ENCODE measurements at places on chromosomes 11 and 22. TPM values are rescaled to one million over a fixed set of nuclear protein-coding genes. Genes with fewer than 3 reads are reported as not detected.
A peak's percentile ranks its signal among the peaks of the same experiment; 100 is the strongest.

DNA sequence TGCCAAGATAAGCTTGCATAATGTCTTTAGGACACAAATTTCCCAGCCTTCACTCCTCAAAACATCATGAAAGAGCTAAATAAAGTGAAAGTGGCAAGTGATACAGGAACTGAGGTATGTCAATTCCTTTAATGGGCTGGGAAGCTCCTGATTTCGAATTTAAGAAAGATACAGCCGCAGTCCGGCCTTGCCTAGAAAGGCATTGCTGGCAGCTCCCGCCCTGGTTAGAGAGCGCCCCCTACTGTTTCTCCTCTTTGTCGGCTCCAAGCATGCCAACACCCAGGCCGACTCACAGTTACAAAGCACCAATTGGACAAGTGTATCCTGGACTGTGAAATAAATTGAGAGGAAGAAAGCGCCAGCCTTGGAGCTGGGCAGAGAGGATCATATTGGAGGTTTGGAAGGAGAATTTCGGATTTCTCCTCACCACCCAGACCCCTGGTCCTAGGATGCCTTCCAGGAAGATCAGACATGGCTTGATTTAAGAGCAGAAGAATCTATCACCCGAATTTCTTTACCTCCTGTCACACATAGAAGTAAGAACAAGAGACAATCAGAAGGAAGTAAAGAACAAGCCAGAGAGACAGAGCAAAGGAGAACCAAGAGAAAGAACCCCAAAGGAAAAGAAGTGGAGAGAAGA is 84.0 kb downstream of the FAM76B start:
- peak; percentile 91 for DNase-seq

GRCh38 chr11:14882196-14882595 is 9.8 kb downstream of the CYP2R1 start:
- DNase-seq, result no peak

DNA sequence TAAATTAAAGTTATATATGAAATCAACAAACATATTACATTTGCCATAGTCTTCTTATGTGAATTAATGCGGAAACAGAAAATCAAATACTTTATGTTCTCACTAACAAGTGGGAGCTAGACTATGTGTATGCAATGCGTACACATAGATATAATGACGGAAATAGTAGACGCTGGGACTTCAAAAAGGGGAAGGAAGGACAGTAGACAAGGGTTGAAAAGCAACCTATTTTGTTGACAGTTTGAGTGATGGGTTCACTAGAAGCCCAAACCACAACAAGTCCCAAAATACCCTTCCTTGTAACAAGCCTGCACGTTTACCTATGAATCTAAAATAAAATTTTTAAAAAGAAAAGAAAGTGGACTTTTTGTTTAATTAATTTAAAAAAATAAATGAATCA is 430.8 kb upstream of the CNTN5 start:
- DNase-seq, result no peak

DNA sequence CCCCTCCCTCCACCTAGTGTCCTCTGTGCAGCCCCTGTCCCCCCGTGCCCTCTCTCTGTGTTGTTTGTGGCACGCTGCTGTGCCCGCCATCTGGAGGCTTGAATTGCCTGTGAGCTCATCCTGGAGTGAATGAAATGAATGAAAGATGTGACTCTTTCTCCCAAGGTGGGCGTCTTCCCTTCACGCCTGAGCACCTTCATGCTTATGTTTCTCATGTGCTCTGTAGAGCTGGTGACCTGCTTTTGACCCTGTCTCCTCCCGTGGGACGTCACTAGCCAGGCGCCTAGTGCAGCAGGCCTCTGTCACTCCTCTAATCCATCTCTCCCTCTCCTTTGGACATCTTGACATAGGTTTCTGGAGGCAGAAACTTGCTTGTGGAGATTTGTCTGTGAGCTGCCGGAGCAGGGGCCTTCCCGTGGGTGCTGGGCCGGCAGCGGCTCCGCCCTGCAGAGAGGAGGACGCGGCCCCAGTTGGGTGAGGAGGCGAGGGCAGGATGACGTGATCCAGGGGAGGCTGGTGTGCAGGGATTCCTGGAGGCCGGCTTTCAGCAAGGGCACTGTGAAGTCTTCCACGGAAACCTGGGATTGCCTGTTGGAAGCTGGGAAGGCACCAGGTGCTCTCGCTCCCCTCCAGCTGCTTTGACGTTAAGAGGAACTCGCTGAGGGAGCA is 40.6 kb downstream of the MUC6 start:
- no peak for DNase-seq

DNA sequence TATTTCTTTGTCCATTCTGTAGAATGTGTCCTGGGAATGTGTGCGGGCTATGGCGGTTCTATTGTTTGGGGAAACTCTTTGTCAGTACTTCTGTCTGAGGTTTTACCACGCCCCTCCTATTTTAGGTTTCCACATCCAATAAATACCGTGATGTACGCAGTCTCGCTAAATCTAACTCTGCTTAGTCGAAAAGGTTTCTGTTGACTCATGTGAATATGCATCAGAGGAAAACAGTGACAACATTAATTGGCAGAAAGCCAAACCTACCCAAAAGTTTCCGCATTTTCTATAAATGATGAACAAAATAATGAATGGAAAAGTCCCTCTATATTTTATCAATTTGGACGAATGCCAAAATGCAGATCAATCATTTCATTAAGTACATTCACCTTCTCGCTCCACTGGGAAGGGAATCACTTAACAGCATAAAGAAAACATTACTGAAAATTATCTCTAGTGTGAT is 143.4 kb downstream of the MAML2 start:
- DNase-seq, result peak; percentile 16

- DNase-seq, result no peak
Measured at GRCh38 chr11:120372296-120372695, 36.1 kb downstream of the ARHGEF12 start.

GRCh38 chr11:65613091-65613928 is 711 bp downstream of the MAP3K11 start:
- DNase-seq, result peak; percentile 19

GRCh38 chr11:34213366-34213765 is 107.9 kb downstream of the NAT10 start:
- DNase-seq, result no peak

- no peak for DNase-seq
Measured at GRCh38 chr11:16211407-16211806, 144.9 kb downstream of the SOX6 start.

DNA sequence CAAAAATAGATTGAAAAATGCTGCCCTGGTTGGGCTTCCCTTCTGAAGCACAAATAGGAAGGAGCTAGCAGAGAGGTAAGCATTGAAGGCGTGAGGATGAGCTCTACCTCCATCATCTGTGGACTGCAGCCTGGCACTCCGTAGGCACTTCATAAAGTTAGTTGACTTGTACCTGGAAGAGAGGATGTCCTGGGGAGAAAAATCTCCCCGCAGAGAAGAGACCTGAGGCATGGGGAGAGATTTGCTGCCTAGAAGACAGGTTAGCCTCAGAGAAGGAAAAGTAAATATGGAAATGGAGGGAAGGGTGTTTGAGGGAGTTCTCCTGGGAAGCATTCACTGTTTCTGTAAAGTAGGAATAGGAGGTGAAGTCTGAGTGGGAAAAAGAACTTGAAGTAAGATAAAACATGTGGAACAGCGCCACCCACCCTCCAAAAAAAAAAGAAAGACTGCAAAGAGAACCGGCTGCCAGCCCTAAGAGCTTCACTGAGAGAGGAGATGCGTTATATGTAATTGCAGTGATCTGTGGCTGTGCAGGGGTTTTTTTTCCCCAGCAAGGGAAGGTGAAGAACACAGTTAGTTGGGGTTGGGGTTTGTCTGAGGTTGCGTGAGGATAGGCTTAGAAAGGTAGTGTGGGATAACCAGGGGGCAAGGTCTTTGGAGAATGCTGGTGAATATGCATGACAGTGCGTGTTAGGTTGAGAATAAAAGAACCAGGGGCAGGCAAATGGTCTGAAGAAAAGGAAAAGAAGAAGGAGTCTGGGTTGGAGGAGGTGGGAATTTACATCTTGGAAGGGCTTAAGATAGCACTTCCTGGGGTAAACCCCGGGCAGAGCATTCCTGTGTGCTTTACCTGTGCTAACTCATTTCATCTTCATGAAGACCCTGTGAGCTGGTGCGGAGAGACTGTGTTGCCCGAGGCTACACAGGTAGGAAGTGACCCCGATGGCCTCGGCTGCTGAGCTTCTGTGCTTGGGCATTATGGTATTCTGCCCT is 16.0 kb downstream of the TNRC6B start:
- no peak for DNase-seq

- no peak for DNase-seq
Measured at GRCh38 chr22:45503816-45504372, 1.2 kb downstream of the FBLN1 start.

- no peak for DNase-seq
Measured at GRCh38 chr11:44977493-44977984, 26.9 kb upstream of the TP53I11 start.

DNA sequence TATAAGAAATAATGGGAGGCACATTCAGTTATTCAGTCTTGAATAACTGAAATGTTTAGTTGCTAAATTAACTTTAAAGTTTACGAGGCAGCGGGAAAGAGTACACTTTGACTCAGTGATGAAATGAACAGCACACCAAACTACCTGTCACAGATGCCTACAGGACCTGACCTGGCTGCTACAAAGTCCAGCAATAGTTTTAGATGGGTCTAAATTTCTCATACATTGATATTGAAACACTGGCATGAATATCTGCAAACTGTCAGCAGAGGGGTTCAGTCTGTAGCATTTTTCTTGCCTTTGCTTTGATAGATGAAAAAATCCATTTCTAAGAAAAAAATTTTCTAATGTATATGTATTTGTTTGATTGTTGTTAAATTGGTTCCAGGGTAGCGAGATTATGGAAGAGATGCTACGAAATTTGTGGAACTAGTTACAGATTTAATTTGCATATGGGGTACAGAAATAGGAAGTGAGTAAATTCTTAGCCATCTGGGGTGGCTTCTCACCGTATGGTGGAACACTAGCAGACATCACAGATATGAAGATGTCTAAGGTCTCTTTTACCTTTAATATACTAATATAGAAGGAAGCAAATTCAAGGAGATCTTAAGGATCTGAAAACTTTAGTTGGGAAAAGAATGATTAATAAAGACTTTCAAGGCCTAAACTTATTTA is 20.8 kb upstream of the GAB2 start:
- DNase-seq, result no peak

GRCh38 chr11:63907063-63907462 is 9.9 kb downstream of the RCOR2 start:
- DNase-seq, result no peak

DNA sequence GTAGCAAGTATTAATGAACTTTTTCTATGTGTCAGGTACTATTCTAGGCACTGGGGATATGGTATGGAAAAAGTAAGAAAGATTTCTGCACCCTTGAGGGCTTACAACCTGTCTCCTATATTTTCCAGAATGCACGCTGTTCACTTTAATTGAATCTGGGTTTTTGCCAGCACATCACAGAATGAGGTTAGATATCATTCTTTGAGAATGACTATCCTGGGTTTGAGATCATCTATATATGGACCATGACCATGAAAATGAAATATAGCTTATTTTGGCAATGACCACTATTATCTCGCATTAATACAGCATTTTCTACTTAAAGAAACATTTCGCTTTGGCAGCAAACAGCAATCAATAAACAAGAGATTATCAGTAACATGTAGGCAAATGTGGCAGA is 46.9 kb downstream of the C11orf71 start:
- no peak for DNase-seq

GRCh38 chr11:75135021-75135650 is 15.8 kb upstream of the SLCO2B1 start:
- DNase-seq, result no peak

GRCh38 chr11:32437495-32438345 is 2.4 kb upstream of the WT1 start:
- DNase-seq, result no peak

DNA sequence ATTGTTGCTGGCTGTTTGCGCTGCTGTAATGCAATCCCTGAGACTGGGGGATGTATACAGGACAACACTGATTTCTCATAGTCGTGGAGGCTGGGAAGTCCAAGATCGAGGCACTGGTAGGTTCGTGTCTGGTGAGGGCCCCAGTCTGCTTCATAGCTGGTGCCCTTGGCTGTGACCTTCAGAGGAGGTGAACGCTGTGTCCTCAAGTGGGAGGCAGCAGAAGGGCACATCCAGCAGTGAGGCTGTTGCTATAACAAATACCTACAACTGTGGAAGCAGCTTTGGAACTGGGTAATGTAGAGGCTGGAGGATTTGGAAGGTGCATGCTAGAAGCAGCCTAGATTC is 21.3 kb downstream of the KRTAP5-5 start:
- no peak for DNase-seq

DNA sequence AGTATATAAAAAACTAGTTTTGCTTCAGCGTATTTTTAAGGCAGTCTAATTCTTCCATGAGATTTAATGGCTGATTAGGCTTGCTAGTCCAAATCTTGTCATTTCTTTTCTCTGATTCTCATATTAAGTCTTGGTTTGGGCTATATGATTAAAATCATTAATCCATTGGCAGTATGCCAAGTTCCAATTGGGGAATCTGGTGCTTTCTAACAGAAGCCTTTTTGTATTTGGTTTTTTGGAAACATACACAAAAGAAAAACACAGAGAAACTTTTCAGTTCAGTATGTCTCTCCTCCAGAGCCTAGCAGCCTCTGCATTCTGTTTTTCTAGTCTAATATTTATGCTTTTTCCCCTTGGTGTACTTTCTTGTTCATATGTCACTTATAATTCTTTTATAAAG is 37.9 kb downstream of the SWAP70 start:
- DNase-seq, result no peak

DNA sequence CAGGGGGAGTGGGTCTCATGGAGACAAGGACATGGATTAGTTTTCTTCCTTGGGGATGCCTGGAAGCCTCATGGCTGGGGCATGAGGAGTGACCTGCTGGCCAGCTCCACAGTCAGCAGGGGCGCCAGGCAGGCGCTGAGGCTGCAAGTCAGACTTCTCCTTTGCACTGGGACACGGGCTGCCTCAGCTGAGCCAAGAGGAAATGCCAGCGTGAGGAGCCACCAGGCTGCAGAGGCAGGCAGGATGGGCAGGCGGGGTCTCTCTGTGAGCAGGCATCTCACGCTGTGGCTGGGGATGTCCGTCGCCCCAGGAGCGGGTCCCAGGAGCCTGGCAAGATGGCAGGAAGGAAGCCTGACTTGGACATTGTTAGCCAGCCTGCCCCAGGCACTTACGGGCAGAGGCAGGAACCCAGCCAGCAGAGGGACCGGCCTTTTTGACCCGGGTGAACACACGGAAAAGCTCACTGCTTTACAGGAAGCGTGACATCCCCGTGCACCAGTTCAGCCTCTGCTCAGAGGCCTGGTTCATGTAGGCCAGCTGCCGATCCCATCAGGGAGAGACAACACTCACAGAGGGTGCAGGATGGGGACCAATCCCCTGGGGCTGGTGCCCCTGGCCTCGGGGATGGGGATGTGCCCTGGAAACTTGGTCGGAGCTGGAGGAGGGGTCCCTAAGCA is 10.2 kb downstream of the GNB1L start:
- peak; percentile 37 for DNase-seq

GRCh38 chr11:88806410-88806809 is 259.4 kb downstream of the GRM5 start:
- DNase-seq, result no peak

GRCh38 chr11:33861941-33862589 is 29.8 kb downstream of the LMO2 start:
- no peak for DNase-seq

- no peak for DNase-seq
Measured at GRCh38 chr11:12448131-12448939, 71.0 kb downstream of the PARVA start.

ACTN3 gene
- total RNA-seq, result 0.23 TPM

MPPED2 gene
- not detected for total RNA-seq

CARD16 gene
- 98.8 TPM for total RNA-seq

HYLS1 gene
- total RNA-seq, result 17.4 TPM

MYEOV gene
- total RNA-seq, result not detected

CRYBB3 gene
- 0.25 TPM for total RNA-seq

GAL gene
- total RNA-seq, result not detected

GTSE1 gene
- 96.4 TPM for total RNA-seq

LYVE1 gene
- not detected for total RNA-seq

MAFF gene
- 4.7 TPM for total RNA-seq
